ENCODE measurements at places on chromosomes 6 and 20.

DNA sequence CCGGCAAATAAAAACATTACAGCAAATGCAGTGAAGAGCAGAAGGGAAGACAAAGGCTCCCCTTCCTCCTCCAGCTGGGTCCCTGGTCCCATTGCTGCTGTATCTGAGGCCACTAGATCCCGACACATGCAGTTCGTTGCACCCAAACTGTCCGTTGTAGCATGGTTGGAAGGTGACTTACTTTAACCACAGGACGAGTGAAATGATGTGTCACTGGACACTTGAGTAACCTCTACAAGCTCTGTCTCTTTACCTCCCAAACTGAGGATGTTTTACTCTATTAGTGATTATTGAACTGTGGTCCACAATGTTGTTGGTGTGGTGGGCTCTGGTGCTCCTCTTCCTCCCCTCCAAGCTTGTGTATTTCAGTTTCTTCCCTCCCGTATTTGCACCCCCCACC, 46.2 kb upstream of the ARMH2 start:
- DNase-seq = no peak

DNA sequence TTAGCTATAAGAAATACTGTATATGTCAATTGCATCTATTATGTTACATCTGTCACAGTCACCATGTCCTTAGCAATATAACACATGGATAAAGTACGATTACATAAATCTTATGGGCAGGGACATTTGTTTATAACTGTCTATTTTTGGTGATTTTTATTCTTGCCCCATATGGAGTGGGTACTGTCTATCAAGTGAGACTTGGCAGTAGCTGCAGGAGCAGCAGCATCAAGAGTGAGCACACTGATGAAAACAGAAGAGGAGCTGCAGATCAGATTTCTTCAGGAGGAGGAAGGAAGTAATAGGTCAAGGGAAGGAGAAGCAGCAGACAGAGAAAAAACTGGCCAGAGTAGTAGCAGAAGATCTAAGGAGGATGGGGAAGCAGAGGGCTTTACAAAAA, 516.7 kb downstream of the C6orf118 start:
- no peak for DNase-seq

DNA sequence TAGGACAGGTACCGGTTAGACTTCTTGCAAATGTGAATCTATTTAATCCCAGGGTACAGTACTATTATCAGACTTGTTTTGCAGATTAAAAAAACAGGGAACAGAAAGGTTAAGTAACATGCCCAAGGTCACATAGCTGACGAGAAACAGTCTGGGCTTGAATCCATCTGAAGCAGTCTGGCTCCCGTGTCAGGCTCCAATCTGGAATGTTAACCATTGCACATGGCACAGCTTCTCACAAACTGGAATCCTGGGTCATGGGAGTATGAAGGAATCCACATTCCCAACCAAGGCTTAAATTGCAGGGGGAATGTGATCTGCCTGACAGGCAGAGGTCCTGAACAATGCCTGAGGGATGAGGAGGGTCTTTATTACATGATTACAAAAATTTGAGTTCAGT, 187.5 kb upstream of the SPTLC3 start:
- no peak for DNase-seq

- no peak for DNase-seq
These were observed 45.0 kb downstream of the HUS1B start for GRCh38 chr6:611928-612327.

- no peak for DNase-seq
These were observed 320.1 kb upstream of the FKBP1C start for GRCh38 chr6:62891065-62891647.

DNA sequence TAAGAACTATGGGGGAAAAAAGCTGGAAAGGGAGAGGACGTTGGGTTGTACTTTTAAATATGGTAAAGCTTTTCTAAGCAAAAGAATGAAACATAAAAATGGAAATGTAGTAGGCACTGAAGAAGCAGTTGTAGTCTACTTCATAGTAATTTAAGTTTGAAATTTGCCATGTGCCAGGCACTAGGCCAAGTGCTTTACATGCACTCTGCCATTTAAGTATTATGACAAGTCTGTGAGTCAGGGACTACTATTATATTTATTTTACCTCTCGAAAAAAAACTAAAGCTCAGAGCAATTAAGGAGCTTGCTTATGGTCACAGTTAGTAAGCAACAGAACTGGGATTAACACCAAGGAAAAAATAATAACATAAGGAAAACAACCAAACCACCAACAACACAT, 257.8 kb downstream of the GMDS start:
- DNase-seq = no peak

GRCh38 chr6:107654764-107655163, 164.8 kb downstream of the SOBP start:
- no peak for DNase-seq

- DNase-seq = no peak
These were observed 174.0 kb upstream of the RSPO3 start for GRCh38 chr6:126944512-126944911.

DNA sequence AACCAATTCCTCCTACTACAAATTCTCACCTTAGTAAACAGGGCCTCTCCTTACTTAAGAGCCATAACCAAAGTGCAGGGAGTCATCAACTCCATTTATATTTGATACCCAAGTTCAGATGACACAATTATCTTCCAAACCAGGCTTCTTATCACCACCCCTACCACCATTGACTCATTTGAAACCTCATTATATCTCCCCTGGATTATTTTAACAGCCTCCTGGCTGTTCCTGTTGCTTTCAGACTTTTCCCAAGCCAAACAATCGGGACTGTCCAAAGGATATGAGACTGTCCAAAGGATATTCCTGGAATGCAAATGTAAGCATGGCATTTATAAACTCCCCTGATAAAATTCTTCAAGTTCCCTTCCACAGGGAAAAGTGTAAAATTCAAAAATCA, 394.3 kb downstream of the MAFB start:
- DNase-seq = no peak

GRCh38 chr6:154543628-154544027, 33.1 kb upstream of the CNKSR3 start:
- no peak for DNase-seq

- DNase-seq = no peak
These were observed 215.5 kb upstream of the ECI2 start for GRCh38 chr6:4350567-4351519.

DNA sequence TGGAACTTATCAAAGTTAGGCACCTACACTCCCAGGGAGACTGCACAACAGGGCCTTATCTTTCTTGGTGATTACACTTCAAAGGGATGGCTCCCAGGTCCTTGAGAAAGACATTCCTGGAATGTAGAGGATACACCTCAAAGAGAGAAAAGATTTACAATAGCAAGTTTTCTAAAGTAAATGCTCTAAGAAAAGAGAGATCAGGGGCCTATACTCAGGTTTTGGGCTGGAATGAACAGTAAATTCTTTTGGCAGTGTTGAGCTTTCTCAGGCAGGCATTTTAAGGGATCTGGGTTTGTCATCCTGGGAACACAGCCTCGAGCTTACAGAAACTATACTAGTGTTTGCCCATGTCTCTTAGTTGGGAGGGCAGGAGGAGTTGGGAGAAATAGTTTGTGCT, 31.7 kb upstream of the ME1 start:
- no peak for DNase-seq

GRCh38 chr6:102390541-102390940, 997.0 kb downstream of the GRIK2 start:
- no peak for DNase-seq
